NCI-H1092 (cell line): ENCODE measurements at places on chromosomes 4 and X.

DNA sequence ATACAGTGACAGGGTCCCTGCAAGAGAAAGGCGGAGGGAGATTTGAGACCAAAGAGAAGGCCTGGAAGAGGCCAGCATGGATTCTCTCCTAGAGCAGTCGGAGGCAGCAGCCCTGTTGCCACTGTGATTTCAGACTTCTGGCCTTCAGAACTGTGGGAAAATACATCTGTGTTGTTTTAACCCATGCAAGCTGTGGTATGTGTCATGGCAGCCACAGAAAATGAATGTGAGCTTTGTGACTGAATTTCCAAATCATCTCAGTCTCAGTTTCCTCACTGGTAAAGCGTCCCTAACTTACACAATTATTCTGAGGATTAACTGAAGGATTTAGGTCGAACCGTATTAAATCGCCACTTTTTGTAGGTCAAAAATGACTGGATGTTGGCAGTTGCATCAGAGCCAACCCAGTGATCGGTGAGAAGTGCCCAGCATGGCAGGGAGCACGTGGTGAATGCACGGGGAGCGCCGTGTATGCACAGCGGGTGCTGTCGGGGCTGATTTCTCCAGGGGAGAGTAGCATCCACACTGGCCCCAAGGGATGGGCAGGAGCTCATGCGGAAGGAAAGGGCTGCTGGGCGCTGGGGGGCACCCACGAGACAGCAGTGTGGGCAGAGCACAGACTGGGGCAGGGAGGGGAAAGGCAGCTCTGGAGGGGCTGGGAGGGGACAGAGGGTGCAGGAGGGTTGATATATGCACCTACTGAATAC is 23.8 kb upstream of the NSG1 start:
- DNase-seq = no peak

- DNase-seq = no peak
These were observed 2.6 kb downstream of the PHKA2 start for GRCh38 chrX:18981124-18981807.

DNA sequence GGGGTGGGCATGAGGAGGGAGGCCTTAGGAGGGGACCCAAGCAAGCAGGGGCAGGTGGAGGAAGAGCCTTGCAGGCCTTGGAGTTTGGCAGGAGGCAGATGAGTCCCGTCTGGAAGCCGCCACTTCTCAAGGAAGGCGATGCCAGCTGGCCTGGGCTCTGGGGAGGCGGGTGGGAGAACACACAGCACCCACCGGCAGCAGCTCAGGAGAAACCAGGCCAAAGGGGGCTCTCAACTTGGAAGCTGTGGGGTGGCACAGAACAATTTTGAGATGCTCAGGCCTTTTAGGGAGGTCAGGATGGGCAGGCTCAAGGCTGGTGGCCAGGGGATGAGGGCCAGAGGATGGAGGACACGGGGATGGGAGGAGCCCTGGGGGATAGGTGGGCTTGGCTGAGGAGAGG is 11.6 kb upstream of the DUSP9 start:
- DNase-seq = no peak

DNA sequence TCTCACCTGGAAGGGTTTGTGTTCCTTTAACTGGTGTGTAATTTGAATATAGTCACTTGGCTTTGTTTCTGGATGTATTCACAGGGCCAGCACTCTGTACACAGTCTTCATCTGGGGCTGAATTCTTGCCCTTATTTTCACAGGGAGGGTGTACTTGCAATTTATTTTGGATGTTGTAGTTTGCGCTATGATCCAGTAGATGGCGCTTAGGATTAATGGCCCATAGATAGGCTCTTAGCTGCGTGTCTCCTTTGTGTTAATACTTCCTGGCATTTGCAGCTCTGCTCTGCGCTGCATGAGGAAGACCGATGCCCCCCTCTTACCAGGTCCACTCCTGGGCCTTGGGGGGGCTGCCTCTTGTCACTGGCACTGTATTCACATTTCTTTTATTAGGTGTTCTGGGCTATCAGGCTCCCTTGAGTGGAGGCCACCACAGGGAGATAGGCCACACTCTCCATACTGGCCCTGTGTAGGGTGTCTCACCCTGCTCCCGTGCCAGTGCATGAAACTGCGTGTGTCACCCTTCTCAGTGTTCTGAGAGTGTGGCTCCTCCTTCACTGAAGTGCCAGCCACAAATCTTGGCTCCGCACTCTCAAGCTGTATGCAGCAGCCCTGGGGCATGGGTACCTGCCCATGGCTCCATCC is 562.2 kb downstream of the ZIC3 start:
- DNase-seq = no peak

DNA sequence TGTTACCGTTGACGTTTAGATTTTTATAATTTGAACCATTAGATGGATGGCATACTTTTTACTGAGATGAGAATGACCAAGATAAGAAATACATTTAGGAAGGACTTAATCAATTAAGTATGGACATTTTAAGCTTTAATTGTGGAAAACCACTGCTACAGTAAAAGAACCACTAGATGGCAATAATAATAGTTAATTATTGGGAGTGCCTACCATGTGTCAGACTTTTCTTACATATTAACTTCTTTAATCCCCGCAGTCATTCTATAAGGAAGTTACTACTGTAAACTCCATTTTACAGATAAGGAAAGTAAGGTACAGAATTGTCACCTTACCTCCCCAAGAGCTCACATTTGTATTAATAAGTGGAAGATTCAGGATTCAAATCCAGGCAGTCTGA is 48.5 kb upstream of the MYOZ2 start:
- DNase-seq = no peak

DNA sequence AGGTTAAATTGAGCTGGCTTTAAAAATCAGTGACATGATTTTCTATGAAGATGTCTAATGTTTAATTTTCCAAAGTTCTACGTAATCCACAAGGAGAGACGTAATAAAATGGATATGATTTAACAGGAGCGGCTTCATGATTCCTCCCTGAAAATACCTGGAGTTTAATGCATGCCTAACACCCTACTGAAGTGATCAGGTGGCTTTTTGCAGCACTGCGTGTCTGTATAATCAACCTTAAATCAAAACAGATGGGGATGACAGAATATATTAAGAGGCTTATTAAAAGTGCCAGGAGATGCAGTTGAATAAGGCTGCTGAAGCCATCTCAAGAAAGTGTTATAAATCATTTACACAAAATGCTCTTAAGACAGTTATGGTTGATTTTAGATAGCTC is 112.4 kb upstream of the TLR3 start:
- no peak for DNase-seq

DNA sequence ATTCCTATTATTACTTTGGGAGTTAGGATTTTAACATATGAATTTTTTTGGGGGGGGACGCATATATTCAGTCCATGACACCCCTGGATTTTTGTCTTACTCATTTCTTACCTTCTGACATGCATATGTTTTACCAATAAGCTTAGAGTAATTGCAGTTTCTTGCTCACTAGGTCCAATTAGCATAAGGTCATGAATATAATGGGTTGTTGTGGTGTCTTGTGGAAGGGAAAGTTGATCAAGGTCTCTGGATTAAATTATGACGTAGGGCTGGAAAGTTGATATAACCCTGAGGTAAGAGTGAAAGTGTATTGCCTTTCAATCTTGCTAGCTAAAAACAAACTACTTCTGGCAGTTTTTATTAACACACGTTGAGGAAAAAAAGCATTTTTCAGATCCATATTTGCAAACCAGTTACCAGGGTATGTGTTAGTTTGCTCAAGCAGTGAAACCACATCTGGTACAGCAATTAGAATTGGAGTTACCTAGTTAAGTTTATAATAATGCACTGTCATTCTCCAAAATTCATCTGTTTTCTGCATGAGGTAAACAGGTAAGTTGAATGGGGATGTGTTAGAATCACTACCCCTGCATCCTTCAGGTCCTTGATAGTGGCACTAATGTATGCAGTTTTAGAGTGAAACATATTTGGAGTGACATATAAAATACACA is 32.0 kb downstream of the STIM2 start:
- no peak for DNase-seq

GRCh38 chr4:6250235-6250983 is 19.2 kb upstream of the WFS1 start:
- peak; percentile 76 for DNase-seq

GRCh38 chr4:13627178-13627605 is 333 bp downstream of the BOD1L1 start:
- DNase-seq = no peak

- no peak for DNase-seq
These were observed 8.3 kb downstream of the VCX3A start for GRCh38 chrX:6526564-6527136.

DNA sequence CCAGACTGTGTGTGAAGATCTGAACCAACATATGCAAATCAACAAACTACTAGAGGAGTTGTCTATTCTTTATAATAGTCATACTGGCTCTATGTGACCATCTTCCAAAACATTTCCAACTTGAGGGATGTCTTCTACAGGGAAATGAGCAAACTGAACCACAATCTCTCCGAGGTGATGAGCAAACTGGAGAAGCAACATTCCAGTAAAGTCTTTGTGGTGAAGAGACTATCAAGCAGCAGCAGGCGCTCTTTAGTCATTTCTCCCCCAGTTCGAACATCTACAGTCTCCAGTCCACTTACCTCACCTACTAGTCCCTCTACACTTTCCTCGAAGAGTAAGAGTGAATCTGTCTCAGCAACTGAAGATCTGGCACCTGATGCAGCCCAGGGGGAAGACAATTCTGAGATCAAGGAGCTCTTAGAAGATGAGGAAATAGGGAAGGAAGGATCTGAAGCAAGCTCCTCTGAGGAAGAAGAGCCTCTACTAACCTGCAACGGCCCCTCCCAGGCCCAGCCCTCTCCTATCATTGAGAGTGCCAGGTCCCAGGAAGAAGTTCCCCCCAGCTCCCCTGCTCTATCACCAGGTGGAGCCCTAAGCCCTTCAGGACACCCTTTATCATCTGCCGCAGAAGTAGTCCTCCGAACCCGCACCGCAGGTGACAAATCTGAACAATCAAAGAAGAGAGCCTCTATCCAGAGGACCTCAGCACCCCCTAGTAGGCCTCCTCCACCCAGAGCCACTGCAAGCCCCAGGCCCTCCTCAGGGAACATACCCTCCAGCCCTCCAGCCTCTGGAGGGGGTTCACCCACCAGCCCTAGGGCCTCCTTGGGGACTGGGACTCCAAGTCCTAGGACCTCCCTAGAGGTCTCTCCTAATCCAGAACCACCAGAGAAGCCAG is 98.1 kb downstream of the HNRNPD start:
- no peak for DNase-seq

DNA sequence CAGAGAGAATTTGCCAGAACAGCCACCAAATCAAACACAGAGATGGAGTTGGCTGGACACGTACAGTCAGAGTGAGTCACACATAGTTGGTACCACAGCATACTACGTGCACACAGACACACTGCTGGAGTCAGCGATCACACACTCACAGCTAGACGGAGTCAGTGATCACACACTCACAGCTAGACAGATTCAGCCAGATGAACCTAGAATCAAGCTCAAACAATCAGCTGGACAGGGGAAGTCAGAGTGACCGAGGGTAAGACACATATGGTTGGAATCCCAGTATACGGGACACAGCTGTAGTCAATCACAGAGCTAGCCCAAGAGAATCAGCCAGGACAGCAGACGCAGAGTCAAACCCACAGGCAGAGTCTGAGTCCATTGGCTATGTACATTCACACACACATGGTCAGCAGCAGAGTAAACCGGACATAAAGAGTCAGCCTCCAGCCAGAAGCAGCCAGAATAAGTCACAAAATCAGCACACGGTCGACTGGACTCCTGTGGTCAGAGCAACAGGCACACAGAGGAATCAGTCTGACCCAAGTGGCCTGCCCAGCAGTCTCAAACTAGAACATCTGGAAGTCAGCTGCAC is 4.6 kb downstream of the SLC38A5 start:
- DNase-seq = no peak

- DNase-seq = no peak
These were observed 21.1 kb downstream of the PNMA6E start for GRCh38 chrX:153379971-153380581.

- DNase-seq = no peak
These were observed 377.6 kb upstream of the GATB start for GRCh38 chr4:152138451-152138850.

- DNase-seq = no peak
These were observed 1067.5 kb downstream of the PCDH7 start for GRCh38 chr4:31787701-31788100.

- no peak for DNase-seq
These were observed 35.8 kb upstream of the TMEM164 start for GRCh38 chrX:109967156-109967555.

DNA sequence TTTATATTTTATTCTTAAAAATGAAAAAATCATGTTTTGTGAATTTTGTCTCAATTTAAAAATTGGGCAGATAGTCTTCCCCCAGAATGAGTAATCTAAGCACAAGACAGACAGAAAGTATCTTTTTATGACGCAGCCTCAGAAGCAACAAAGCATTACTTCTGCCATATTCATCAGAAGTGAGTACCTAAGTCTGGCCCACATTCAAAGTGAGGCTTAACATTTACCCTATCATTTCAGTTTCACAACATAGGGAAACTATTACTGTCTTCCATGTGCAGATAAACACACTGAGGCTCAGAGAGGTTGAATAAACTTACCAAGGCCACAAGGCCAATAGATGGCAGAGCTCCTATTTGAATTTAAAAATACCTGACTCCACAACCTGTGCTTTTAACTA is 4.4 kb upstream of the PRDX4 start:
- no peak for DNase-seq

GRCh38 chr4:90163872-90164271 is 36.7 kb downstream of the CCSER1 start:
- DNase-seq = no peak

- no peak for DNase-seq
These were observed 36.0 kb upstream of the ARSJ start for GRCh38 chr4:114015444-114015899.

- no peak for DNase-seq
These were observed 49.9 kb upstream of the FGF13 start for GRCh38 chrX:138761380-138761779.

DNA sequence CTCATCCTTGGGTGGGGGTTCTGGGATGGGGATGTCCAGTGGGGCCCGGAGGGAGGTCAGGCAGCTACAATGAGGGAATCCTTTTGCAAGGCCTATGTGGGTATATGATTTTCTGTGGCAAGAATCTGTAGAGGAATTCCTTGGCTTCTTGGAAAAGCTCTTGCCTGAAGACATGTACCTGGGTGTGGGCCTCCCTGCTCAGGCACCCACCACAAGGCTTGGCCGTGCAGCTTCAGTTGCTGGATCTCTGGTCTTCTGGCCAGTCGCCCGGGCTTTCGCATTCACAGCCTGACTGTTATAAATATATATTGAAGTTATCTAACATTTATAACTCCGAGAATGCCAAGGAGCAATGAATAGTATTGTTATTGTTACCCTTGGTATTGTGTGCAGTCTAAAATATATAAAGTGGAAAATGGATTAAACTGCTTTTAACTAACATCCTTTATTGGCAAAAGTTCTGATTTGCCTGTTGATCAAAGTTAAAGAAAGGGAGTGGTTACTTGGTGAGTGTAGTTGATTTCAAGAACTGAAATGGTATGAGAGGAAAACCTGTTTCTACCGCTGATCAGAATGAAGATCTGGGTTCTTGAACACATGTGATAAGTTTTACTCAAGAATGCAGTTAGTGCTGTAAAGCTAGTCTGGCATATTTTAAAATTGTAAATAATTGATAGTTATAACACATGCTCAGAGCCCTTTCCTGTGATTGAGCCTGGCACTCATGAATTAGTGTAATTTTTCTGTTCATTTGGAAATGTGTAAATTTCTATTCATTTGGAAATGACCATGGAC is 36.0 kb downstream of the PTTG2 start:
- DNase-seq = no peak
